ENCODE measurements at places on chromosomes 5 and 9.

DNA sequence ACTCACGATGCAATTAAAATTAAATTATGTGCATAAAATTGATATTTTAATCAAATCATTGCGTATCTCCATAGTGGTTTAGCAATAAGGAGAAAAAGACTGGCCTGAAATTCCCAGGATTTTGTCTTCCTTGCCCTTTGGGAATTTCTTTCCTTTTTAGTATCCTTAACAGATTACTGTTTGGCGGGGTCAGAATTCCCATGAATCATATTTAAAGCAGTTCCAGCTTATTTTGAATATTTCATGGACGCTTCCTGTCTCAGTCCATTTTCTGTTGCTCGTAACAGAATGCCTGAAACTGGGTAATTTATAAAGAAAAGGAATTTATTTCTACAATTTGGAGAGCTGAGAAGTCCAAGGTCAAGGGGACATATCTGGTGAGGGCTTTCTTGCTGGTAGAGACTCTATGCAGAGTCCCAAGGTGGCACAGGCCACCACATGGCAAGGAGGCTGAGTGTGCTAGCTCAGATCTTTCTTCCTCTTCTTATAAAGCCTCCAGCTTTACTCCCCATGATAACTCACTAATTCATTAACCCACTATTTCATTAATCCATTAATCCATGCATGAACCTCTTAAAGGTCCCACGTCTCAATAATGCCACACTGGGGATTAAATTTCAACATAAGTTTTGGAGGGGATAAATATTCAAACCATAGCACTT, 37.8 kb downstream of the CDH6 start:
- no peak for DNase-seq

DNA sequence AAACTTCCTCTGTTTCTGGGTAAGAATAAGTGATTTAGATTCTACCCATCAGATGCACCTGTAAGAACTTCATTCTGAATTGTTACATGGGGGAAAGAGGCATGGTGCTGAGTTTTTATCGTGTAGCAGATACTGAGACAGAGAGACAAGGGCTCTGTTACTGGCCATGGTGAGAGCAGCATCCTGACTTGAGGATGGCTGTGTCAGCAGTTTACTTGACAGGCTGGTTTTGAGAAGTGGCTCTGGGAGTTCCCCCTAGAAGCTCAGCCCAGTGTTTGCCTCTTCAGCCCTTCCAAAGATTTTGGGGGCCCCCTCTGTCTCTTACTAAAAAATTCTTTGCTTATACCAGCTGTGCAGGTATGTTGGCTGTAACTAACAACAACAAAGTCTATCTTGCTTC, 510.5 kb downstream of the LRRC70 start:
- DNase-seq = no peak

- DNase-seq = no peak
Measured at GRCh38 chr5:73136055-73136562, 15.7 kb downstream of the TMEM171 start.

- no peak for DNase-seq
Measured at GRCh38 chr5:117800261-117800660, 1188.1 kb downstream of the DTWD2 start.

DNA sequence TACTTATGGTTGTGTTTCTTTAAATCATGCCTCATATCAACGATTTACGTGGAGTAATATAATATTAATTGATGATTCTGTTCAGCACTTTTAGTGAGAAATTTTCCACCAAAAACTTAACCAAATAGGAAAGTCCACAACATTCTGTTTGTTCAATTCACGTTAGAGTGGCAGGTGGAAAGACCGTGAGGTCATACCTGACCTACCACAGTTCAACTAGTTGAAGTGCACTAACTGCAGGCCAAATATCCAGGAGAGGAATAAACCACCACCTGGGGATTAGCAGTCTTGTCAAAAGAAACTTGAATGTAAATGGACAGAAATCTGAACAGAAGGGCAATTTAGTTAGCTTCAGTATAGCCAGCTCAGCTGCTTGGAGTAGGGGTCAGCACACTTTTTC, 577.7 kb downstream of the KIF4B start:
- DNase-seq = no peak

DNA sequence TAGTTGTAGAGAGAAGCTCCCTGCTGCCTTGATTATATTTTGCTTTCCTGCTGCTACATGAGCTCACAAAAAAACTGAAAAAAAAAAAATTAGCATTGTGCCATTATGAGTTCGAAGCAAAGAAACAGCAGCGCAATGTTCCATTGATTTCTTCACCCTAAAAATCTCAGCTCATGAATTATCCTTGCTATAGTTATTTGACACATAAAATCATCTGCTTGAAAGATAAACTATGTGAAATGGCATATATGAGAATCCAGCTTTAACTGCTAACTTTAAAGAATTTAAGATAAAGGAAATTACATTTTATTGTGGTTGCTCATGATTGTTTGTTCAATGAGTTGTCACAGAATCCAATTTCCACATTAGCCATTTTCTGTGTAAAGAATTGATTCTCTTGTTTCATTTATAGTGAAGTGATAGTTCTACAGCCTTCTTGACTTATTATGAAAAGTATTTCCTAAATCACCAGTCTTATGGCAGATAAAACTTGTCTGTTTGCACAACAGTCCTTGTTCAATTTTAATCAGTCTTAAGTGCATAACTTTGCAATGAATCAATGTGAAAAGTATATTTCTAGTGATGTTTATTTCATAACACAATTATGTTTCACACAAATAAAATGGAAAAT, 1275.0 kb upstream of the CDH9 start:
- no peak for DNase-seq

GRCh38 chr9:133728856-133729616, 9.1 kb downstream of the SARDH start:
- DNase-seq = no peak

DNA sequence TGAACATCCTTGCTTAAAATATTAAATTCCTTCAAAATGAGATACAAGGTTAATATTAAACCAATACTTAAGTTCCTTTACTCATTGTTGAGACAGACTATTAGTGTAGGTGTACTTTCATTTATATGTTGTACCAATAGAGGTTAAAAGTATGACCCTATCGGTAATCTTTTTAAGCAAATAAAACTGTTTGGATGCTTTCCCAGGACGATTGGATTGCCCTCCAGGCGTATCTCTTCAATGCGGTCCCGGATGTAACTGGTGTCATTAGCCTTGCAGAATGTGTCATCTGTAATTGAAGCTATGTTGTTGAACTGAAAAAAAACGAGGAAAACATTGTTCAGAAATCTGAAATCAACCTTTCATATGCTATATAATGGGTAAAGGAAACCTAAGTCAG, 18.9 kb downstream of the OGN start:
- DNase-seq = no peak

DNA sequence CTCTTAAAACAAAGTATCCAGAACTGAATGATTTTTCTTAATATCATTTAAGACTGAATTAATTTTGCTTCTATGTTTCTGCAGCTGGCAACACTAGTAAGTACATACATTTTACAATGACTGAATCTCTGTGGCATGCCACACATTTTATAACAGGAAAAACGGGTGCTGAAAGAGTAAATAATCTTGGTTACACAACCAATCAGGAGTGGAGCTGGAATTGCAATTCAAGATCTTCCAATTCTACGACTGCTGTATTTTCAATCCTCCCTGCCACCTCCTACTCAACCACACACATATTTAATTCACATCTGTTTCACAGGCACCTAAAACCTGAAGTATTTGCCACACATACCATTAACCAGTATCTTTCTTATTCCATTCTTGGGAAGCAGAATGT, 52.7 kb upstream of the NR5A1 start:
- DNase-seq = no peak
